Forelimb muscle (tissue), 1 donor: ENCODE measurements at places on chromosomes 2 and 18. TPM values are rescaled to one million over a fixed set of nuclear protein-coding genes. Genes with fewer than 3 reads are reported as not detected.

SEPTIN2 gene
- 275 TPM for polyA plus RNA-seq

THSD7B gene
- 0.42 TPM for polyA plus RNA-seq

CABYR gene
- 3.3 TPM for polyA plus RNA-seq

SLC30A3 gene
- 0.85 TPM for polyA plus RNA-seq

WDR7 gene
- 8.9 TPM for polyA plus RNA-seq

CCDC178 gene
- 0.19 TPM for polyA plus RNA-seq

DNAJC5G gene
- 0.24 TPM for polyA plus RNA-seq

GRCh38 chr2:216839688-216840087 lies 20.2 kb downstream of the TNP1 start:
- DNase-seq = no peak

DNA sequence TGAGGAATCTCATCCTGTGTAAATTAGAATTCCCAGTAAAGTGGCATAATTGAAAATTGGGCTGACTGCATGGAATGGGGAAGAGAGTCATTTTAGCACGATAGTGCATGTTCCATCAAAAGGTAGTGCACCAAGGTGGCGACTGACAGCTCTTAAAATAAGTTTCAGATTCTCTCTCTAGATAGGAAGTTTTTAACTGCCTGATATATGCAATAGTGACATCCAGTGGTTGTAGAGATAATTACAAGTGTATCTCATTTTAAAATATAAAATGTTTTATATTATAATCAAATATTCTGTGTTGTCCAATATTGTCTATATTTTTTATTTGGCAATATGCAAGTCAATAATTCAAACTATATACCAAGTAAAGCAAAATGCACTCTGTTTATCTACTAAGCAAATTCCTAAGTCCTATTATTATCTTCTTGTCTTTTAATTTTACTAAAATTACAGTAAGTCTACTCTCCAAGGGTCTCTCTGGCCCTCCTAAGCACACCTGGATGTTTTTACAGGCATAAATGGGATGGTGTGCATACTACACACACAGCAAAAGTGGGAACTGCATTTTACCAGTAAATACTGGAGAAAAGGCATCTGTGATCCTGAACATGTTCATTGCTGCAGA lies 397.7 kb upstream of the HNRNPA3 start:
- no peak for DNase-seq

DNA sequence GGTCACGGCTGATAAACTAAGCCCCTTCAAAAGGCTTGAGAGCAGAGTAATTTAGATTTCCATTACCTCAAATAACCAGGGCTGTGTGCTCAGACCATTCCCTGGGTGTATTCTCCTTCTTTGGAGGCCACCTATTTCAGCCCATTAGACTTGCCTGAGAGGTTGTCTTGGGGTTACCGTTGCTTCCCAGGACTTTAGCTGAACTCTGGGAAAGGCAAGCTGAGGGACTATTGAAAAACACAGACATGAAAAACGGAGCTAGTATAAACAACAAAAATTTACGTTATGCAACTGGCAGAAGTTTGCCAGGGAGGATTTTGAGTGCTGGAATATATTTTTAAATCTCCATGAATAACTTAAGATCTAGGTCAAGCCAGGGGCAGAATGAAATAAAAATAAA lies 561.0 kb upstream of the TNP1 start:
- no peak for DNase-seq

- no peak for DNase-seq
Measured at GRCh38 chr2:121089166-121089510, 195.9 kb downstream of the TFCP2L1 start.

GRCh38 chr2:69544951-69545350 lies 98.6 kb downstream of the AAK1 start:
- DNase-seq = no peak

GRCh38 chr2:7031547-7032245 lies 114.5 kb downstream of the RNF144A start:
- DNase-seq = no peak

DNA sequence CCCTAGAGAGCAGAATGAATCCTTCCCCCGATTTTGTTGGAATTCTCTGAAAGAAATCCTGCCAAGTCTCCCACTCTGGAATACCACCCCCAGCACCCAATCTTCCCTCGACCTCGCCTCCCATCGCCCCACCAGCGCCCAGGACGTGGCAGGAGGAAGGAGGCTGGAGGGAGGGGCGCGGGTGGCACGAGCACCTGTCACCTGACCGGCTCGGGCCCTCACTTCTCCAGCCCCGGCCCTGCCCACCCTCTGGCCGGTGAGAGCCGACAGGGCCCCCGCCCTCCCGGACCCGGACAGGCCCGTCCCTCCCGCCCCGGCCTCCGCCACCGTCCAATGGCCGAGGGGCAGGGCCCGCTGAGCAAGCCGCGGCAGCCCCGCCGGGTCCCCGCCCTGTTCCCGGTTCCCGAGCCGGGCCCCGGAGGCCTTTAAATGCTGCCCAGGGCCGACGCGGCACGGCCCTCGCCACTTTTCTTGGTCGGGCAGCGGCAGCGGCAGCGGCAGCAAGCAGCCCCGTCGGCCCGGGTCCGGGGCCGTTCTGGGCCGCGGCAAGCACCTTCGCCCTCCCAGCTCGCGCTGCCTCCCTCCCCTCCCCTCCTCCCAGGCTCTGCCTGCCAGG lies at the start of gene LGALSL:
TSS of gene LGALSL (plus strand) at position 393 of the 616 bp plus-strand sequence. CDS start 384 bp downstream, outside the sequence.
- no peak for DNase-seq

DNA sequence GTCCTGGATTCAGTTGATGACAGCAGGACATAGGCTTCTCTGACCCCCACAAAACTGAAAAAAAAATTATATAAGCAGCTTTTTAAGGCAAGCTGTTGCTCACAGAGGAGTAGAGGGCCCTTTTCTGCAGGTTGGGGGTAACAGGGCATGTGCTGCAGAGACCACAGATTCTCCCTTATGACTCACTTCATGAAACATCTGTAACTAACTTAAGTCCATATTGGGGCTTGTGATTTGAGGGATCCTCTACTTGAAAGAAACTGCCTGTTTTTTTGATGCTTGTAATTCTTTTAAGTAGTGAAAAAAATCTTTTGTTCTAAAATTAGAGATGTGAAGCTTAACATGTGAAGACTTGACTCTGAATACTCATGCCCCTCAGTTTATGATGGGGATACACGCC lies 33.4 kb downstream of the XRCC5 start:
- DNase-seq = no peak

DNA sequence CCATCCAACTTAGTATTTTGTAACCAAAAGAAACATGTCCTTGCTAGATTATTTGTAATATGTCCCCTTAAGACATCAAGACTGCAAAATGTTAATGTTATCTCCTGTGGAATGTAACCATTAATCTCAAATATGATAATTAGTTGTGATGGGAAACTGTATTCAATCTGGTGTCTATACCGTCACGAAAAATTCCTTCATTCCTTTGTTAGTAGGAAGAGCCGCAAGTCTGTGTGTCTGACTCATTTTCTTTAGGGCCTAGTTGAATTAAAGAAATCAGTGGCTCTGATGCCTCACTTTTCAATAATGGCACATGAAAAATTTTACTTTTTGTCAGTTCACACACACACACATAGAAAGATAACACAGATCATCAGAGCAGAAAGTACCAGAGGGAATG lies 127.1 kb upstream of the CHAC2 start:
- DNase-seq = no peak

DNA sequence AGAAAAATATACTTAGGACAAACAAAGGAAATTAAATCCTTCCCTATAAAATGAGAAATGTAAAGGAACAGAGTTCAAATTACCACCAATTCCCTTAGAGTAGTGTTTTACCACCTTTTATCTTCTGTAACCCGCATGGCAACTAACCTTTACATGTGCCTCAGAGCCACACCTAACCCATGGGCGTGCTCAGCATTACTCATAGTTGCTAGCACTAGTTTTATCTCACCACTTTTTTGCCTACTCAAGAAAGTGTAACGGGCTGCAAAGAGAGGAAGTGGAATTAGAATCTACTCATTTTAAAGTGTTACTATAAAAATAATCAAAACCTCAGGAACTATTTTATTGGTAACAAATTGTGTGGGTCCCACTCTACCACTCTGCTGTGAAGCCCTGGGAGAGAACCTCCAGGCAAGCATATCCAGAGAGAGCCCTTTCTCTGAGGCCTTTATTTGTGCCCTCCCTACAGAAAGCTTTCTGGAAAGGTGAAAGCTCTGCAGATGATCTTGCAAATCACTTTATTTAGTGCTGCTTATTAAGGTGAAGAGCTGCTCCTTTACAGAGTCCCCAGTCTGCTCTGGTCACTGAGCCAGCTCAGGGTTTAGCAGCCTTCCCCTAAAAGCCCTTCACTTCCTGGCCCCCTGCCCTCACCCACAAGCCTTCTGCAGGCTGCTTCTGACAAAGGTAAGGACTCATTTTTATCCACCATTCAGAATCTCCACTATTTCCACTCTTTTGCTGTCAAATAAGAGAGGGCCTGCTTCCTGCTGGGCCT lies 98.8 kb downstream of the TRABD2A start:
- DNase-seq = no peak

- no peak for DNase-seq
Measured at GRCh38 chr2:24021122-24021998, 11.5 kb downstream of the MFSD2B start.

DNA sequence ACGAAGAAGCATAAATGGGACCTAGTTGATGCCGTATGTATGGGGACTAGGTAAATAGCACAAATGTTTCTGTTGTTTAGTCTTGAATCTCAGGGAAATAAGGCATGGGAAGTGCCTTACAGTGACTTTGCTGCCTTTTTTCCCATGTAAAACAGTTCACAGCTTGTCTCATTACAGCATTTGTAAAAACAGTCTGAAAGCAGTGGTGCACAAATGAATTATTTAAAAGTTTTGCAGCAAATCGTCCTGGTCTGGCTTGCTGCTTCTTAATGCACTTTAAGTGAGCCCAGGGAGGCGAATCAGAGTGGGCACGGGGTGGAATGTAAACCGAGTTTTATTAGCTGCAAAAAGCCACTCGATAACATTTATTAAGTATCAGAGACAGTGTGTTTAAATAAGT lies 302.0 kb upstream of the ETAA1 start:
- no peak for DNase-seq
